ENCODE measurements at places on chromosomes 5 and 9.

DNA sequence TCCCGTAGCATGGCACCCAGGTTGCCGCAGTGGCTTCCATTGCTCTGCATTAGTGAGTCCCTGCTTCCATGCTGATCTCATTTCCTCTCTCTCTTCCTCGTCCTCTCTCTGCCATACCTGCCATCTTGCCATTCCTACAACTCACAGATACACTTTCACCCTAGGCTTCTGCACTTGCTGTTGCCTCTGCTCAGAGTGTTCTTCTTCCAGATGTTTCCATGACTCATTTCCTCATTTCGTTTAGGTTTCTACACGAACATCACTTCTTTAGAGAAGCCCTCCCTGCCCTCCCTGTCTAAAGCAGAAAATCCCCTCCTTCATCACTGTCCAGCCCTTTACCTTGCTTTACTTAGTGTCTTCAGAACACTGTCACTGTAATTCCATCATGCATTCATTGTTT lies 115.2 kb upstream of the WWC1 start:
- DNase-seq, result no peak

DNA sequence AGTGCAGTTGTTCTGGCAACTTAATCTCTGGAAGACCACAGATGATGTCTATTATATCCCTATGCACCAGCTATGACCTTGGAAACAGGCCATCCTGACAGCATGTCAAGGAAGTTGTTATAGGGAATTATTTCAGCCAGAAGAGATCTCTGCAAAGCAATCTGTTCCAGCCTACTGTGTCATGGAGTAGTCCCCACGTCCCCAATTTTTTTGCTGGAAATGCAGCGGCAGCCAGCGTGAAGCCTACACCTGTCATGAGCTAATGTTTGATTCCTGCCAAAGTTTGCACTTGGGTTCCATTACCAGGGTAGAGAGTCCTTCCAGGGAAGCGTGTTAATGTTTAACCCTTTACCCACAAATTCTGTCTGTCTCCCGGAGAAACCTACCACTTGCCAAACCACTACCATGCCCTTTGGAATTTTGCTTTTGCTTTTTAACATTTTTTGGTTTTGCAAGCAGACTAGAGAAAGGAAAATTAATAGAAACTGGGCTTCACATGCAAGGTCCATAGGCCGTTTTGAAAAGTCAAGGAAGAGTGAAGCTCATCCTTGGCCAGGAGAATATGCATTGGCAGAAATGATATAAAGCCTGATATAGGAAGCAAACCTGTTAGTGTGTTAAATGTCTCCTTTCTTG lies 174.9 kb upstream of the SPRY4 start:
- DNase-seq, result no peak

DNA sequence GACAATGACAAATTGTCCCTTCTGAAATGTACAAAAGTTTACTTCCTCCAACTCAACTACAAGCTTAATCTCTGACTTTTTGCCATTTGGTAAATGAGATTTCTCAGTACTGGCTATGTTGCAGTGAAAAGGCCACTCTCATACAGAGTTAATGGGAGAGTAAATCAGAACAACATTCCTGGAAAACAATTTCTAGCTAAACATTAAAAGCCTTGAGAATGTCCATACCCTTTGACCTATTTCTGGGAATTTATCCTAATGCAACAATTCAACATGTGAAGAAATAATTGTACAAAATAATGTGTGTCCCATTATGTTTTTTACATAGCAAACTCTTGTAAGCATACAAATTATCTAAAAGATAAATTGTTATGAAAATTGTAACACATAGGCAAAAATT lies 56.3 kb upstream of the SPEF2 start:
- no peak for DNase-seq

GRCh38 chr5:141968914-141969608 lies at the start of gene RNF14:
TSS of gene RNF14 (plus strand) at chr5:141969105. CDS start at chr5:141973589, 4,484 bp downstream.
- peak; percentile 95 for DNase-seq

- DNase-seq, result no peak
These were observed 13.6 kb upstream of the GPX3 start for GRCh38 chr5:151006704-151007334.

DNA sequence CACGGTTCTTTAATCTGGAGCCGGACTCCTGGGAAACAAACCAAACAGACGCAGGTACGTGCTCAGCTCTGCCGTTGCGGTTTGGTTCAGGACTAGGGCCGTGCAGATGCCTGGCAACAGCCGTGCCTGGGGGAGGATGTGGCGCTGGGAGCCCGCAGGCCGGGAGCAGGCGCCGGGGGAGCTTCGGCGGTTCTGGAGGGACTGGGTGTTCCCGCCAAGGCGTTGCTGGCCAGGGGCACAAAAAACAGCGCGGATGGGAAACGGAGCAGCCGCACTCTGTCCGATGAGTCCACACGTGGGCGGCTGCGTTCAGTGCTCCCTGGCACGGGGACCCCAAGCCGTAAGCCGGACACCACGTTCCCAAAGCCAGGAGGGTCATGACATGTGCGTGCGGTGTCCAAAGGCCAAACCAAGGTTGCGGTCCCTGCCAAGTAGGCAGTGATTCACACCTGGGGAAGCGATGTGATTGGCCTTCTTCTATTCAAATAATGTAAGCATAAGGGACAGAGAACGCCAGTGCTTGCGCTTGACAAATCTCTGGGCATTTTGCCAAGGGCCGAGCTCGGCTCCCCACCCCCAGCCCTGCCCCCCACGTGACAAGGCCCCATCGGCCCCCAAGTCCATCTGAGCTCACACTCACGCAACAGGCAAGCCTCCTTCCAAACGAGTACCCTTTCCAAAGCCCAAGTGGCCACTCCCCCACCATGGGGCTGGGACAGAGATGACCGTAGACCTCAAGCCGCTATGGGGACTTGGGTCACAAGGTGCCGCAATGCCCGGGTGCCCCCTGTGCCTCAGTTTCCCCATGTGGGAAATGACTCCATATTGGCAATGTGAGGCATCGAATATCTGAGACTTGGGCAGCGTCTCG lies 49.7 kb upstream of the NKD2 start:
- no peak for DNase-seq

- DNase-seq, result no peak
These were observed 65.6 kb downstream of the TLE4 start for GRCh38 chr9:79637177-79637925.

GRCh38 chr9:79673614-79674013 lies 101.8 kb downstream of the TLE4 start:
- DNase-seq, result no peak

DNA sequence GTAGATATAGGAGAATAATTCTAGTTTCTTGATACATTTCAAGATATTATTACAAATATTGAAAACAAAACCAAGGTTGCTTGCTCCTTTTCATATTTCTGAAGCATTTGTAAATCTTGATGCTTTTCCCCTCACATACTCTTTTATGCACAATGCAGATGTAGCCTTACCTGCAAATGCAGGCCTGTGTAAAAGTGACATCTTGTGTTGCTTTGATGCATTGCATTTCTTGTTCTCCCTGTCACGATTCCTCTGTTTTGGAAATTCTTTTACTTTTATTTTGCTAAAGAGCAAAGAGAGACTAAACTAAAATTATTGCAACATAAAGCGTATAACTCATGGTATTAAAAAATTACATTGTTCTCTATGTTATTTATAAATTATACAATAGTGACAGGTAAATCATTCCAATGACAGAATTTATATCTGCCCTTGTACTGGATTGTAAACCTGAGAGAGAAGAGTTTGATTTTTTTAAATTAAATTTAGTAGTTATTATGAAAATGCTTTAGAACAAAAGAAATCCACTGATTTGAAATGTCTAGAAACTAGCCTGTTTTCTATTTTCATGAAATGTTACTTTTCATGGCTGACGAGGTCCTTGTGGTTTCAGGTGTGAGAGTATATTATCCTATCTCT lies 970.0 kb downstream of the MAT2B start:
- DNase-seq, result peak; percentile 45

GRCh38 chr5:34061993-34062392 lies 19.0 kb upstream of the C1QTNF3 start:
- no peak for DNase-seq

DNA sequence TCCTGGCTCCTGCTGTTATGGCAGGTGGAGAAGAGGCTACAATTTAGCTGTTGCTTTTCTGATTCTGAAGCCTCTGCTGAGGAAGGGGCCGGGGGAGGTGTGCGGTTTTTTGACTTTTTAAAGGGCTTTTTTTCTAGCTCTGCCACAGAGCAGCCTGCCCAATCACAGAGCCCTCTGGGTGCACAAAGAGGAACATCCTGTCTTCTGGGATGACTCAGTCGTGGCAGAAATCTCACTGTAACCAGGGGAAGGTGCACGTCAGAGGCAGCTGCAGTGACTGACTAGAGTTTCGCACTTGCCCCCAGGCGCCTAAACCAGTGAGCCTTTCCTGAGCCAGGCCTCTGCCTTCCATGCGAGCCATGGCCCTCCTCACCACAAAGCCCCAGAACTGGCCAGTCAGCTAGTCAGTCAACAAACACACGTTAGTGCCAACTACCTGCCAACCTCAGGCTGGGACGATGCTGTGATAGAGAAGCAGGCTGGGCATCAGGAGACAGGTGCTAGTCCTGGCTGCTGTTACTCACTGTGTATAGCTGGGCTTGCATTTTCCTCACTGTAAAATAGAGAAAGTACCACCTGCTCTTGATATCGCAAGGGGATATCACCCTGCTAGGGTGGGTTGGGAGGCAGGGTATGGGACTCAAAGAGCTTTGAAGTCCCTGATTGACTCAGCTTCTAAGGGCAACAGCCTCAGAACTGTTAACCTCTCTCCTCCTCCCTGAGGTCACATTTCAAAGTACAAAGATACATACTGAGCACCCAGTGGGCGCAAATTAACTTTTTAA lies 2.2 kb downstream of the AKNA start:
- DNase-seq, result peak; percentile 92

DNA sequence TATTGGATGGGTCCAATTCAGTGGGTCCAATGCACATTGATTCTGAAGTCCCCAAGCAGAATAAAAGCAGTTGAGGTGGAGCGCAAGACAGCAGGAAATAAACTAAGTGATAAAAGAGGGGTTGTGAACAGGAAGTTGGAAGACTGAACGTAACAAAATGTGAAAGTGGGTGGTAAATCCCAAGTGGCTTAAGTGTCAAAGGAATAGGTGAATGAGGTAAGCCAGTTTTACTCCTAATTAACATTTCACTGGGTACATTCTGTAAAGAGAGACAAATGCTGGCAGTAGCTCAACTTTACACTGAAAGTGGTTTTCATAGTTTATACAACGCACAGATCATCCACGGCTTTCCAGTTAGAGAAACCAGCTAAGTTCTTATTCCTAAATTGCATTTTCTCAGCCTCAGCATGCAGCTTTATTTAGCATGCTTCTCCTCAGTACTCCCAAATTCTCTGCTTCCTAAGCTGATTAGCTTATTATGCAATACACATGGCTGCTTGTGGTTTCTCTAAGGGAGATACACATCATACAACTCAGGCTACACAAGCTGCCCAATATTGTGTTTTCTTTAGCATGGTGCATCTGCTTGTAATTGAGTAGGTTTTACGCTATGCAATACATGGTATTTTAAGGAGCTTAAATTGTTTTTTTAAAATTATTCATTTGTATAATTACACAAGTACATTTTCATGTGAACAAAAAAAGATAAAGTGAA lies 34.2 kb upstream of the HSD17B4 start:
- DNase-seq, result peak; percentile 71

- DNase-seq, result no peak
These were observed 103.3 kb upstream of the PITX1 start for GRCh38 chr5:135137146-135137915.
